ENCODE measurements at places on chromosomes 3 and 15. TPM values are rescaled to one million over a fixed set of nuclear protein-coding genes. Genes with fewer than 3 reads are reported as not detected.

The HIGD2B gene
- total RNA-seq = not detected

The NLGN1 gene
- not detected for total RNA-seq

The GAP43 gene
- not detected for total RNA-seq

The IGF2BP2 gene
- 10.2 TPM for total RNA-seq

The GOLGA8Q gene
- total RNA-seq = 0.38 TPM

The CHRD gene
- 0.12 TPM for total RNA-seq

The SCG5 gene
- 2.1 TPM for total RNA-seq

The SI gene
- not detected for total RNA-seq

The LRIG1 gene
- 4.8 TPM for total RNA-seq

The NPAP1 gene
- total RNA-seq = not detected

The ANKRD63 gene
- 0.19 TPM for total RNA-seq

The KBTBD13 gene
- total RNA-seq = not detected

The THOC7 gene
- 69.6 TPM for total RNA-seq

The SERINC4 gene
- 0.05 TPM for total RNA-seq

The CEP152 gene
- 7.6 TPM for total RNA-seq

The CDHR4 gene
- 0.53 TPM for total RNA-seq

The ITIH4 gene
- total RNA-seq = 1.4 TPM

The RARRES1 gene
- total RNA-seq = 7.3 TPM

The WDR93 gene
- total RNA-seq = 0.28 TPM

The PCOLCE2 gene
- 38.2 TPM for total RNA-seq

The VEPH1 gene
- 0.10 TPM for total RNA-seq

The TAGLN3 gene
- not detected for total RNA-seq

The GOLGA6B gene
- not detected for total RNA-seq

The SPINK8 gene
- not detected for total RNA-seq

The COX5A gene
- 606 TPM for total RNA-seq

The SLC9A9 gene
- 0.07 TPM for total RNA-seq

The ENTPD3 gene
- not detected for total RNA-seq

The MESP2 gene
- total RNA-seq = 0.51 TPM

The DPH3 gene
- total RNA-seq = 28.7 TPM

The PLSCR4 gene
- total RNA-seq = 4.6 TPM

The GPR149 gene
- total RNA-seq = not detected

The ADAMTS17 gene
- total RNA-seq = 0.06 TPM

The PTPRG gene
- 2.3 TPM for total RNA-seq

The STAB1 gene
- total RNA-seq = 0.05 TPM

The LRTM1 gene
- not detected for total RNA-seq

The ROPN1 gene
- total RNA-seq = not detected

The GOLGA6D gene
- not detected for total RNA-seq

The CCDC9B gene
- total RNA-seq = 18.7 TPM

The METTL6 gene
- total RNA-seq = 33.1 TPM

The GHSR gene
- not detected for total RNA-seq

The POTEB gene
- not detected for total RNA-seq

The SPTSSB gene
- total RNA-seq = not detected

The B3GNT5 gene
- 16.9 TPM for total RNA-seq

The ATP13A5 gene
- not detected for total RNA-seq

The VPS8 gene
- 9.4 TPM for total RNA-seq

The LDHAL6B gene
- not detected for total RNA-seq

The ALCAM gene
- 56.9 TPM for total RNA-seq

The PCSK6 gene
- 11.4 TPM for total RNA-seq

The MESD gene
- total RNA-seq = 40.3 TPM

The SLC22A13 gene
- not detected for total RNA-seq
